NCI-H460 (cell line): ENCODE measurements at places on chromosomes 4 and X. TPM values are rescaled to one million over a fixed set of nuclear protein-coding genes. Genes with fewer than 3 reads are reported as not detected.

- DNase-seq: no peak
These were observed 13.6 kb downstream of the C4orf36 start for GRCh38 chr4:86878640-86879039.

DNA sequence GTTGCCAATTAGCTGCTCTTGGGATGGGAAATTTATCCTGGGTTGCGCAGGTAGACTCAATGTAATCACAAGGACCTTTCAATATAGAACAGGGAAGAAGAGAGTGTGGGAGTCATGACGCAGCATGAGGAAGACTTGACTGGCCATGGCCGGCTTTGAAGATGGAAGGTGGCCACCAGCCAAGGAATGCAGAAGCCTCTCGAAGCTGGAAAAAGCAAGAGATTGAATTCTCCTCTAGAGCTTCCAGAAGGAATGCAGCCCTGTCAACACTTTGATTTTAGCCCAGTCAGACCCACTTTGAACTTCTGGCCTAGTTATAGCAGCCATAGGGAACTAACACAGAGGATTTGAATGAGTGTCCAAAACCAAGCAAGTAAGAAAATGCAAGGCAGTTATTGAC lies 14.7 kb upstream of the SH3KBP1 start:
- no peak for DNase-seq

GRCh38 chr4:176579226-176579625 lies 213.5 kb downstream of the VEGFC start:
- DNase-seq: peak; percentile 51

GRCh38 chrX:29477878-29478277 lies 737.5 kb upstream of the MAGEB2 start:
- DNase-seq: no peak

DNA sequence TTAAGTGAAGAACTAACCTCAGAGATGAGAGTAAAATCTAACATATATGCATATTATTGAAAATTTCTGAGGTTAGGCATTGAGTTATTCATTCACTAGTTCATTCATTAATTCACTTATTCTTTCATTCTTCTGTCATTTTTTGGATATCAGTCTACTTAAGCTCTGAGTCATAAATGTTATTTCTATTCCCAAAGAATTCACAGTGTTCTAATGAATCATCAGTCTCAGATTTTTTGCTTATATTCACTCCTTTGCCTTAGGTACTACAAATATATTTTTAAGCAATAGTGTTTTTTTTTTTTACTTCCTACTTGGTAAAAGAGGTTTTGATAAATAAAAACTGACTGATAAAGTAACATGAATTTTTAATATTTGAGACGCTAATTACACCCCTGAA lies 95.2 kb upstream of the DKK2 start:
- no peak for DNase-seq

DNA sequence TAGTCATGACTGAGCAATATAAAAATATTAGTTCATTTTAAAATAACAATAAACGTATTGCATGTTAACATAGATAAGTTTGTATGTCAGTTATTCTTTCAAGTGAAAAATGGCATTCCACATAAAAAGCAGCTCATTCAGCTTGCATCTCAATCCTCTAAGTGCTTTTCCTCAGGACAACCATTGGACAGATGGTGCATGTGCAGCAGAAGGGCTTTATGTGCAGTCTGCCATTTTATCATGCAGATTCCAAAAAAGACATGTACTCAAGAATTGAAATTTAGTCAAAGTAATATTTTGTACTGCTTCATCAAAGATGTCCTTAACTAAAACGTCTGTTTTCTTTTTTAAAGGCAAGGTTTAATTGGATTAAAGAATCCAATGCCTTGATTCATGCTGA lies 93.4 kb downstream of the RS1 start:
- no peak for DNase-seq

- DNase-seq: no peak
These were observed 211.5 kb upstream of the NR3C2 start for GRCh38 chr4:148653681-148654080.

DNA sequence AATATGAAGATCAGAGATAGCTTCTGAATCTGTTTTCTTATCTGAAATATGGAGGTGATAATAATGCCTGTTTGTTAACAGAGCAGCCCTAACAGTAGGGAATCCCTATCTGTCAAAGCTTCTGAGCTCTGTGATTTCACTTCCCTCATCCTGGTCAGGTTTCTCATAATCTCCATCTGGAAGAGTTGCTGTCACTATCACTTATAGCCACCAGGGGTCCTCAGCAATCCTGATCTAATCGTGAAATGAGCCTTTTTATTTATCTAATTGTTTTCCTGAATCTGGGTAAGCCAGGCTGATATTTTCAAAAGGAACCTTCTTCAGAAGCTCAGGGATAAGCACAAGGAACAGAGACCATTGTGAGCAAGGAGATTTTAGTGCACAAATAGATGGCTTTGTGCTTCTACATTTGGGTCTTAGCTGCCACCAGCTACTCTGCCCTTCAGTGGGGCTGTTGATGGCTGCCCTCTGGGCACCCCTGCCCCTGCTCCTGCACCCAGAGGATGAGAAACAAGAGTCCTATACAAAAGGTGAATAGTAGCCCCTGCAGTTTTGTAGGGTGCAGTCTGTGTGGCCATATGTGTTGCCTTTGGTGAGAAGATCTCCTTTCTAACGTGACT lies 196.4 kb upstream of the RADX start:
- DNase-seq: peak; percentile 27

- no peak for DNase-seq
These were observed 106.2 kb downstream of the ALPK1 start for GRCh38 chr4:112403101-112403945.

Gene PHOX2B
- not detected in 2 replicates for total RNA-seq

DNA sequence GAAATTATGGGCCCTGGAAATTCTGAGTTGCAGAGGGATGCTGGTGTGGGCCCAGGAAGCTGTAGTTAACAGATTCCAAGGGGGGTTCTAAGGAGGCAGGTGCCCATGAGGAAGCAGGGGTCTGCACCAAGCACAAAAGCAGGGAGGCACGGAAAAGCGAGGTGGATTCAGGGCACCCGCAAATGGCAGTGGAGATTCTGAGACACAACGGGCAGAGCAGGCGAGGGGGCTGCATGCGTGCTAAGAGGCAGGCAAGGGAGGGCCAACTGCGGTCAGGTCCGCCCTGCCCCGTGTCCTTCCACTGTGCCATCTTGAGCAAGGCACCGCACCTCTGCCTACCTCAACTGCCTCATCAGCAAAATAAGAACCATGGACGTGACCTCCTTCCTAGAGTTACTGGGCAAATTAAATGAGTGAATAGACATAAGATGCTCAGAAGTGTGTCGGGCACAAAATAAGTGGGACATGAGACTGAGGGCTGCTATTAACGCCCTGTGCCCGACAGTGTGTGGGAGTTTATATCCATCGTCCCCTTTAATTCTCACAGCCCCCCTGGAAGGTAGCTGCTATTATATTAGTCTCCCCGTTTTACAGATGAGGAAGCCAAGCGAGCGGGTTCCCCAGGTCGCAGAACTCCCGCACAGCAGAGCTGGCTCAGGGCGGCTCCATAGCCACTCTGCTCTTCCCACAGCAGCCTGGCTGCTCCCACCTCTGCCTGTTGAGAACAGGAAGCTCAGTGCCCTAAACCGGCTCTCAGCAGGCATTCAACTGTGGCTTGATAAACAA lies 67.6 kb downstream of the PPP2R2C start:
- DNase-seq: no peak

DNA sequence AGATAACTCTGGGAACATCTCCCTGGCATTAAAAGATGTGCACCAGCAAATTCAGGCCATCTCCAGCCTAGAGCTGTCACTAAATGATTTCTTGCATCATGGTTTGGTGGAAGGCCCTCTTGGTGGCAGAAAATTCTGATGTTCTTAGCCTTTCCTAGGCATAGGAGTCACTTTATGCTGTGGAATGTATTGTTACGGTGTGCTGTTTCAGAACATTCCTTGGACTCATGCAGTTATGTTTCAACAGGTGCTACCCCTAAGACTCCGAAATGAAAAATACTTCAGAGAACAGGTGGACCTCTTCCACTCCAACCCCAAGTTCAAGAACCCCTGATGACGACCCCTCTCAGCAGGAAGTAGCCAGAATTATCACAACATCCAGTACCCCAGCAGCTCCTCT lies 20.3 kb upstream of the PAPSS1 start:
- DNase-seq: no peak

Gene WDR17
- total RNA-seq: 5.6 and 9.1 TPM in 2 replicates

DNA sequence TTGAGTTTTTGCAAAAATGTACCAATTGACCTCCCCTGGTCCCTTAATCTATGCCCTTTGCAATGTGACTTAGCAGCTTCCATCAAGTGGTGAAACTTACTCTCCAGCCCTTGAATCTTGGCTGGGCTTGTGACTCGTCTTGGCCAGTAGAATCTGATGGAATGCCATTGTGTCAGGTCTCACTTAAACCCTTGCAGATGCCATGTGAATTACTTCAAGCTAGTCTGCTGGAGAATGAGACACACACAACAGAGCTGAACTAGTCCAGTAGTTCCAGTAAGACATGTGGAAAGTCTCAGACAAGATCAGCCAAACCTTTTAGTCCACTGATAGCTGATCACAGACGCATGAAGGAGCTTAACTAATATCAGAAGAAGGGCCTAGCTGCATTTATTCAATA lies 567.8 kb upstream of the CPEB2 start:
- no peak for DNase-seq
